ENCODE measurements at places on chromosomes 7 and 10.
A peak's percentile ranks its signal among the peaks of the same experiment; 100 is the strongest.

GRCh38 chr10:79479283-79479909 is 32.9 kb upstream of the EIF5AL1 start:
- DNase-seq = no peak

GRCh38 chr7:155785536-155785935 is 26.7 kb downstream of the SHH start:
- no peak for DNase-seq

DNA sequence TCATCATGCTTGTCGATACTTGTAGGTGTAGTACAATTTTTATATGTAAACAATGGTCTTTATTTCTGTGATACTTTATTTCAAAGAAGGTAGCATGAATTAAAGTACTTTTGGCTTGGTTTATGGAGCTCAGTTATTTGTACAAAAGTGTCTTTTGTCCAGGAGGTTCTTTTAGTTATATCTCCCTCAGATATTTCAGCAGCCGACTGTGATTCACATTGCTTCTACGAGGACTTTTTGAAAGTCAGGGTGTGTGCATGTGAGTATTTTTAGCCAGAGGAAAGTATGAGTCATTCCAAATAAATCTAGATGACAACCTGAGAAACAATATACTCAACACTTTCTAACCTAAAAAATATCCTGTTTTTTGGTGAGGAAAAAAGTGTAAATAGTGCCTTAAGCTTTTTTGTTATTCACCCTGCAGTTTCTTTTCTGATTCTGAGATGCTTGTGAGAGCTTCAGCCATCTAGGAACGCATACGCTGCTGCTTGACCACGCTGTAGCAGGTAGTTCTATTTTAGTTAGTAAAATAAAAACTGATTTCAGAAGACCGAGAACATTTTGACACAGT is 595 bp upstream of the SUN1 start:
- DNase-seq = no peak

GRCh38 chr7:15719311-15719710 is 32.8 kb upstream of the MEOX2 start:
- DNase-seq = no peak

DNA sequence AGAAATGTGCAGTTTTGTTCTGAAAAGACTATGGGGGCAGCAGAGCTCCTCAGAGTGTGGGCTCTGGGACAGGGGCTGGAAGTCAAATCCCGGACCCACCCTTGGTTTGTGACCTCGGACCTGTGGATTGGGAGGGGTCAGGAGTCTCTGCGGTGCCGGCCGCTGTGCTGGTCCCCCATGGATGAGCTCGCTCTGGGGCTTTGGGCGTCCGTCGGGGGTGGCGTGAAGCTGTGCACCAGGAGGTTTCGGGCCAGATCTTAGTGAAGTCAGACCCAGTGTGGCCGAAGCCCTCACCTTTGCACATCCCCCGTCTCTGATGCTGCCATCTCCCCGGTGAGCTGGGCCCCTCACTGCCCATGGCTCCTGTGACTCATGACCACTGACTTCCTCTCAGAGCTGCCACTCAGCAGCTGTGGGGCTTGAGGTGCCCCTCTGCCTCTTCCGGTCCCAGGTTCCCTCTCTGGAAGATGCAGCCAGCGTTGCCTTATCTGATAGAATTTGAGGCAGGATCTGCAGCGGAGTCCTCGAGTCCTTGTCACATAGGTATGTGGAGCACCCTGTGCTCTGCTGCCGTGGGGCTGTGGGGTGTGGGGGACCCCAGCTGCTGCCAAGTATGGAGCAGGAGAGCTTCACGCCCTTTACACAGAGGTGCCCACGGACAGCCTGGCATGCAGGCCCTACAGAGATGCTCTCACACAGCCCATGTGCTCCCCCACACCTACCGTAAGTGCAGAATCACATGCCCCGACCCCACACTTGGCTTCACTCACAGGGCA is 11.4 kb upstream of the SCART1 start:
- DNase-seq = peak; percentile 15
